ENCODE measurements at places on chromosomes 1 and 21.

DNA sequence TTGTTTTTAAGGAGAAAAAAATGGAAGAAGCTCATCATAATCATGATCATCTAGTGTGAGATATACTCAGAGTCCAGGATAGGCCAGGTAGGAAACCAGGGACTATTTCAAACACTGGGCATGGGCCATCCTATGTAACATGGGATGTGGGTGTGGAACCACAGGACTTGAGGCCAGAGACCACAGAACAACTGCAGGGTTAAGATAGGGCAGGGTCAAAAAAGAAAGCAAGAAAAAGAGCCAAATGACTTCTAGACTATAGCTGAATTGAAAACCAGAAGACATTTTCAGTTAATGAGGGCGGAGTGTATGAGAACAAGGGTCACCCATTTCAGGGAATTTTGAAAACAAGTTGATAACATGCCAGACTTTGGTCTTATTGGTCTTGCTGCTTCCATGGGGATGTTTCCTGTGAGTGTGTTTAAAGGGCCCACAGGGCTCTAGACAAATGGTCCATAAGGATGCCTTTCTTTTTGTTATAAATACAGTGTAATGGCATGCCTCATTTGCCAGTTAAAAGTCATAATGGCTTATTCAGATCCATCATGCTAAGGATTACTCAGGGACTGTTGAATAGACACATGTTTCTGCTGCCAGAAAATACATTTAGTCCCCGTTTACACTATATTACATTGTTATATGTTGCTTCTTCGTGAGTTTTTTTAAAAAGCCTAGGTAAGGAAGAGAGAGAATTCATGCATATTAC lies 182.0 kb upstream of the C21orf91 start:
- no peak for DNase-seq

- DNase-seq: no peak
These were observed 90.7 kb downstream of the RPE65 start for GRCh38 chr1:68359045-68359444.

- no peak for DNase-seq
These were observed 155.4 kb downstream of the DHRS3 start for GRCh38 chr1:12462586-12462985.

GRCh38 chr1:15650433-15650832 lies 33.2 kb downstream of the DDI2 start:
- no peak for DNase-seq

DNA sequence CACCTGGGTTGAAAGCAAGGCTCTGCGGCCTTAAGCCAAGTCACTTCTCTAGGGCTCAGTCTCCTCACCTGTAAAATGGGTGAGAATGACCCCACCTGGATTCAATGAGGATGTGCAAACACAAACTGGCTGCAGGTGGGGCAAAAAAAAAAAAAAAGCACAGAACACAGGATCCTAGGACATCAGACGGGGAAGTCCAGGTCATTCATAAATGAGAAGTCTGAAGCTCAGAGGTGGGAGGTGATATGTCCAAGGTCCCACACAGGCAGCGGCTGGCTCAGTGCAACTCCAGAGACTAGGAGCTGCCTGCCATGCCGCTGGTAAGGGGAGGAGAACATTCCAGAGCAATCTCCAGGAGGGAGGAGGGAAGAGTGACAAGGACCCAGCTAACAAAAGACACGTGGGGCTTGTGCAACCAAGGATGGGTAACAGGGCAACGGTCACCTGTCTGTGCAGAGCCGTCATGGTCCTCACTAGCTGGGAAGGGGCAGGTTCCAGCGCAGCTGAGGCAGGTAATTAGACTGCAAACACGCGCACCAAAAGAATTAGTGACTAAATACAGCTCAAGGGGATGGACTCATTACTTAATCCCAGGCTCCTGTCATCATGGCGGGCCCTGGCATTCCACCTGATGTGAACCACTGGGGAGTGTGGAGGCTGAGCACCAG lies 19.5 kb downstream of the IFFO2 start:
- DNase-seq: no peak

DNA sequence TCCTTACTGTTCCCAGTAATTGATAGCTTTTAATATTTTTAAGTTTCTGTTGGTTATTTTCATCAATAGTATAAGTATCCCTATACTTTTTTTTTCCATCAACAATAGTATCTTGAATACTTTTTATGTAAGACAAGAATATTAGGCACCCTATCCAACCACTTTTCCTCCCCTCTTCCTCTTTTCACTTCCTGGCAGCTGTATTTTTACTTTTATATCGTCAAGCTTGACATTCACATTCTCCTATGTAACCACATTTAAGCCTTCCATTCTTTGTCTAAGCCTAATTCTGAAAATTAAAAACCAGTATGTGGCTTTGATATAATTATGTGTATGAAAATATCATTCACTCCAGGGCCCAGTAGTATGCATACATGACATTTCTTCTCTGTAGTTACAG lies 9.3 kb downstream of the TMEM39B start:
- DNase-seq: no peak

- no peak for DNase-seq
These were observed 239.3 kb upstream of the NEGR1 start for GRCh38 chr1:72521659-72522058.

- DNase-seq: no peak
These were observed 4.4 kb downstream of the COL16A1 start for GRCh38 chr1:31699341-31699891.

GRCh38 chr1:11340233-11340632 lies 67.2 kb downstream of the UBIAD1 start:
- DNase-seq: peak; percentile 63

DNA sequence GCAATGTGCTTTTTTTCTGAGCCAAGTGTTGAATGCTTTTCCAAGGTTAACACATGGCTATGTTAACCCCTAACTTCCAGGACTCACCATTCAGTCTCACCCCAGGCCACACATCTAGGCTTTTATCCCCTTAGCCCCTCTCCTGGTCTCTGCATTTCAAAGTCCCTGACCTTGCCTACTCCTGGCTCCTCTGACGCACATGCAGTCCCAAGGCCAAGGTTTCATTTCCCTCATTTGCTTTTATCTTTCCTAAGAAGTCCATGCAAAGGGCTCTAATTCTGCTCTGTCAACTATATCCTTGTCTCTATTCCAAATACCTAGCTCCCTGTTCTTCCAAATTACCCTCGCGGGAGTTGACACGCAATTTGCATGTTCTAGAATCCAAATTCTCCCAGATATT lies 25.4 kb downstream of the SLC30A10 start:
- DNase-seq: no peak

DNA sequence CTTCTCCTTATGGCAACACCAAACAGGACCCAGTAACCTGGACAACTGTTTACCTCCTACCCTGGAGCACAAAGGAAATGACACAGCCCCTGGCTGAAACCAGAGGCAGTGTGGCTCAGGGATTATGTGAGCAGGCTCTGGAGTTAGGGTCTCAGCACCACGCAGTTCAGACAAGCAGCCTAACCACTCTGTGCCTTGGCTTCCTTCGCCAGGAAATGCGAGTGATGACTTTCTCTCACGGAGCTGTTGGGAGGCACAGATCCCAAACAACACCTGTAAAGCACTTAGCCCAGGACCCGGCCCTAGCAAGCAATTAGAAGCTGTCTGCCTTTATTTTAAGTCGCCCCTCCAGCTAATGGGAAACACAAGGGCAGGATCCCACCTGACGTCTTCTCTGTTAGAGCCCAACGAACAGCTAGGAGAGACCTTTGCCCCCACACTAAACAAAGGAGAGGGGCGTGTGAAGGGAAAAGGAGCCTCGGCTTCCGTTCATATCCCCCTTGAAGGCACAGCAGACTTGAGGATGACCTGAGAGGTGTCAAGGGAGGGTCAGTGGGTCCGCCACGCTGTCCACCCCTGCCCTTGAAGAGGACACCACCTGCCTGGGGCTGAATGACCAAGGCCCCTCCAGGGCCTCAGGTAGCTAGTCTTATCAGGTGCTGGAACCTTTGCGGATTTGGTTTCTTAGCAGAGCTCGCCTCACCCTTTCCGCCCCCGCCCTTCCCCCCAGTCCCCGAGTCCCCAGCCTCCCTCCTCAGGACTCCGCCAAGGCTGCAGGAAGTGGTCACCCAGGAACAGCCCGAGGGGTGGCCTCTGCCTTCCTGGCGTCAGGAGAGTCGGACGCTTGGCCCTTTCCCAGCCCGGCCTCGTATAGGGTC lies 860 bp downstream of the TMEM63A start:
- DNase-seq: no peak

DNA sequence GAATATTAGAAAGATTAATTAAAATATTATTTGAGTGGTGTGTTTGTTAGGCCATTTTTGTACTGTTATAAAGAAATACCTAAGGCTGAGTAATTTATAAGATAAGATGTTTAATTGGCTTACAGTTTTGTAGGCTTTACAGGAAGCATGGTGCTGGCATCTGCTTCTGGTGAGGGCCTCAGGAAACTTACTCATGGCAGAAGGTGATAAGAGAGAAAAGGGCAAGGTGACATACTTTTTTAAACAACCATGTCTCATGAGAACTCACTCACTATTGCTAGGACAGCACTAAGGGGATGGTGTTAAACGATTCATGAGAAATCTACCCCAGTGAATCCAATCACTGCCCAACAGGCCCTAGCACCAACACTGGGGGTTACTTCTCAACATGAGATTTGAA lies 56.7 kb upstream of the RGS21 start:
- DNase-seq: no peak

DNA sequence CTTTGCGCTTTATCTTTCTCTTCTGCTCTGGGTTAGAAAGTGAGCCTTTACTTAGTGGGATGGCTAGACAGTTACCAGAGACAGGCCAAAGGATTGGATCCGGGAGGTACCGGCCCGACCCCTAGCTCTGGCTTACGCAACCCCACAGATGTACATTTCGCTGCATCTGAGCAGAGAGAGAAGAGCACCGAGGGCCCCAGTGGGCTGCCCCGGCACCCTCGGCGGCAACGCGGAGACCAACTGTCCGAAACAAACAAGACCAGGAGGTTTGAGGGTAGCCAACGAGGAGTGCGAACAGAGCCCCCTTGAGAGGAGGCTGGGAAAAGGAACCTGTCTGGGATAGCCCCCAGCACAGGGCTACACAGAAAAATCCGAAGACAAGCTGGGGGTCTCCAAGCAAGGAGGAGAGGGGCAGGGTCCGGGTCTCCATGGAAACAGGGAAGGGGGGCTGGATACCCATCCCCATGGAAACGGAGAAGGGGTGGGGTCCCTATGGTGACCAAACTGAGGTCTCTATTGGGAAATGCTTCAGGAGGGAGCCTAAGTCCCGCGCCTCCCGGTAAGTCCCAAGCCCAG lies 373 bp downstream of the MTF1 start:
- DNase-seq: no peak

GRCh38 chr1:206738370-206739366 lies 31.9 kb upstream of the IL19 start:
- peak; percentile 54 for DNase-seq

- no peak for DNase-seq
These were observed 357.4 kb upstream of the PLXNA2 start for GRCh38 chr1:208601561-208601960.

DNA sequence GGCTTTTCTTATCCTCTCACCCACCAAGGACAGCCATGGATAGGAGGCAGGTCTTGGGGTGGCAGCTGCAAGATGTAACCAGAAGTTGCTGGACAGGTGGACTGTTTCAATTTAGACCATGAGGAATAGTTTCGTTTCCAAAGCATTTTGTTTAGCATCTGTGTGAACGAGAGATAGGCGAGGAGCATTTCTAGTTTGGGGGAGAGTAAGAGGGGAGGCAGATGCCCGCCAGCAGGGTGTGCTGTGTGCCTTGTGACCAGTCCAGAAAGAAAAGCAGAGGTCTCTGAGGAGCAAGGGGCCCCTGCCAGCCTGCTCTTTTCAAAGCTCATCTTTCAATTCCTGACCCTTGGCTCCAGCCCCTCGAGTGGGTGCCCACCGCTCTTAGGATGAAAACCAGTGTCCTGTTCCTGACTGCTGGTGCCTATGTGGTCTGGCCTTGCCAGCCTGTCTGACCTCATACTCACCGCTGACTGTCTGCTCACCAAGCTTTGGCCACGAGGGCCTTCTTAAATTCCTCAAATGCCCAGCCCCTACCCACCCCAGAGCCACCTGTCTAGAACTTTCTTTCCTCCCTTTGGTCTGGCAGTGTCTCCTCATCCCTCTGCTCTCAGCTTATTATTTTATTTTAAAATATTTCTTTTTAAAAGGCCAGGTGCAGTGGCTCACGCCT lies 8.5 kb downstream of the SERINC2 start:
- no peak for DNase-seq

DNA sequence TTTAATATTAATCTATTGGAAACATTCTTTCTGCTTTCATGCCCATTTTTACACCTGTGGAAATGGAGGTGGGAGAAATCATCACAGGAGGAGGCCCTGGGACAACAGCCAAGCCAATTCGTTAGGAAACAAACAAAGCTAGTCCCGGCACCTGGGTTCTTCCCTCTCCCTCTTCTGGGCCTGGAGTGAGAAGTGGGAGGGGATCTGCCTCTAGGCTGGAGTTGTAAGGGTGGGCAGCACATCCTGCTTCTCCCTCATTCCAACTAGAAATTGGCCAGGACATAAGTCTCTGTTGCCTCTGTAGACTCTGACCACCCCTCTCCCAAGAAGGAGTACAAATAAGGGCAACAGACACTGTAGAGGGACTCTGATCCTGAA lies 20.2 kb upstream of the ERO1B start:
- no peak for DNase-seq

- no peak for DNase-seq
These were observed 88.9 kb upstream of the PPP2R5A start for GRCh38 chr1:212196355-212196754.

DNA sequence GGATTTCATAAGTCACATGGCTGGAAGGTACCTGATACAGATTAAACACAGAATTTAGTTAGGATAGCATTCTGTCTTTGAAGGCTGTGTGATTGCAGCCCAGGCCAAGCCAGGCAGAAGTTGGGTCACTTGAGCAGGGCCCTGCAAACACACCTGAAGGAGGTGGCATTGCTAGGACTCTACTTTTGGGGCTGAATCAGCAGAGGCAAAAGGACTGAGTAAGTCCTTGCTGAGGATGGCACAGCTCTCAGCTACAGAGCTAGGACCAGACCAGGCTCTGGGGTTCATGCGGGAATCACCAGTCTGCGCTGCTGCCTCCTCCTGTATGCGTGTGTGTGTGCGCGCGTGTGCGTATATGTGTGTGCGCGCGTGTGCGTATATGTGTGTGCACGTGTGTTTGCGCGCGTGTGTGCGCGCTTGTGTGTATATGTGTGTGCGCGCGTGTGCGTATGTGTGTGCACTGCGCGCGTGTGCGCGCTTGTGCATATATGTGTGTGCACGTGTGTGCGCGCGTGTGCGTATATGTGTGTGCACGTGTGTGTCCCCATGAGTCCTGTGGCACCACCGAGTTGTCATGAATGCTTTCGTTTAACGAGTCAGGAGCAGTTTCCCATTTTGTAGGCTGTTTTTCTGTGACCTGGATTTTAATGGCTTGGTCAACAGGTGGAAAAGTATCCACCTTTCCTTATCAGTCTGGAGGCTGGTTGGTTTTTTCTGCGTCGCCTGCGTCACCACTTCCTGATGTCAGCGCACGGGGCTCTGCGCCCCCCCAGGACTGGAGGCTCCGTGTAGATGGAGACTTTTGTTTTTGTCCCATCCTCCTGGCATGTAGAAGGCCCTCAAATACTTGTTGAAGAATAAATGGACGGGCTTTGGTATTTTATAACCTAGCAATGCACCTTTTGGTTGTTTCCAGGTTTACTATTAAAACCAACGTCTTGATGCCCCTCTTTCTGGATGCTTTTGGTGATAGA lies 34.7 kb downstream of the ADARB1 start:
- no peak for DNase-seq

Measured in NCI-H446 treated with DMSO at 0.1 percent for 48 hours (cell line).